Activated T-helper 1 cell treated with anti-CD3 and anti-CD28 coated beads, Interleukin-2, amount 50 U/mL, for 16 hours (primary cell): ENCODE measurements at places on chromosomes 1 and 21.
A peak's percentile ranks its signal among the peaks of the same experiment; 100 is the strongest.

GRCh38 chr1:17636612-17637011 lies 97.1 kb downstream of the ARHGEF10L start:
- no peak for DNase-seq

DNA sequence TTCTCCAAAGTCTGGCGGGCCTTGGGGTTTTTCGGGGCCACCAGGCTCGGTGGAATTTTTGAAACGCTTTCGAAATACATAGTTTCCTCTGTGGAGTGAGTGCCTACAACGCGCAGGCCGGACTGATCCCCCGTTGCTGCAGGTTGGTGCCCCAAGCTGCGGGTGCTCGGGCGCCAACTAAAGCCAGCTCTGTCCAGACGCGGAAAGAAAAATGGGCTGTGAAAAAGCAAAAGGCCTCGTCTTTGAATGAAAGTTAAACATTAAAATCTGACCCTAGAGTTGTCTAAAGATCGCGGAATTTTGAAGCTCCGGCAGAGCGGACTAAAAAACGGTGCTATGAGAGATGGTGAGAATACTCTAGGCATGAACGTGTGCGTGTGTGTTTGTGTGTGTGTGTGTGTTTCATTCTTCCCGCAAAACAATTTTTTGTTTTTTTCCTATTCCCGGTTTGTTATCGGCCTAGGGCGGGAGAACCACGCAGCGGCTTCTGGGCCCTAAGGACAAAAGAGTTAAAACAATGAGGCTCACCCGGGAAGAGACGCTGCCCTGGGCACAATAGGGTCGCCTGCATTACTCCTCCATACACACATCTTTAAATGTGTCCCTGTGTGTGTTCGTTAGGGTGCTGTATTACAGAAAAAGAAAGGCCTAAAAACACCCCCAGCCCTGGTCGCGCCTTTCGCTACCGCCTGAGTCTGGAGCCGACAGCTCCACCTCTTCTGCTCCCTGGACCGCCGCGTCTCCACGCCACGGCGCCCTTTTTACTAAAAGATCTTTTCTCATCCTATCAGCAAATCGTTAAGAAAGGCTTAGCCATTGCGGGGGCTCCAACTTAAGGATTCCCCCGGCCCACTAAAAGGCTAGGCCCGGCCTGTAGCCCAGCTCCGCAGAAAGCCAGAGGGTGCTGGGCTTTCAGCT lies 3.2 kb downstream of the TBX15 start:
- DNase-seq: no peak

GRCh38 chr1:101757985-101758384 lies 238.7 kb downstream of the OLFM3 start:
- no peak for DNase-seq

- DNase-seq: no peak
These were observed 14.3 kb upstream of the DNM3 start for GRCh38 chr1:171826973-171827372.

GRCh38 chr21:42499444-42500112 lies 3.6 kb upstream of the RSPH1 start:
- DNase-seq: no peak

DNA sequence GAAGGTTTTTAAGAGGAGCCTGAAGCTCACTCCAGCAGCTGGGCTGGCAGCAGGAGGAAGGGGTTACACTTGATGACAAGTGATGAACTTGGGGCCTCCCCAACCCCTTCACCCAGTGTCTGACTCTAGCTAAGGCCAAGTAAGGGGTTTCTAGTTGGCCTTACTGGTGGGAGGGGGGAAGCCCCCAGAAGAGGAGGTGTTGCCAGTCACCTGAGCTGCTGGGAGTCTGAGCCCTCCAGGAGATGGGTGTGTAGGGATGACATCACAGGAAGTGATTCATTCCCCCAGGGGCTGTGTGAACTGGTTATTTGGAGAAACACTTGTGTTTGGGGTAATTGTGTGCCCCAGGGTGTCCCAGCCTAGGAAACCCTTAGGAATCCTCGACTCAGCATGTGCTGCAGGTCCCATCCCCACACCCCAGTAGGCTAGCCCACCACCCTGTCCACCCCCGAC lies 3.1 kb downstream of the PADI1 start:
- DNase-seq: no peak

GRCh38 chr1:201545851-201546492 lies 7.0 kb downstream of the NAV1 start:
- DNase-seq: no peak

GRCh38 chr1:112955773-112956543 lies at the start of gene SLC16A1:
SLC16A1 (minus strand) TSS chr1:112956196; CDS start chr1:112929308, 26,888 bp downstream.
- peak; percentile 85 for DNase-seq

GRCh38 chr1:206575894-206576737 lies 36.1 kb downstream of the EIF2D start:
- DNase-seq: no peak

DNA sequence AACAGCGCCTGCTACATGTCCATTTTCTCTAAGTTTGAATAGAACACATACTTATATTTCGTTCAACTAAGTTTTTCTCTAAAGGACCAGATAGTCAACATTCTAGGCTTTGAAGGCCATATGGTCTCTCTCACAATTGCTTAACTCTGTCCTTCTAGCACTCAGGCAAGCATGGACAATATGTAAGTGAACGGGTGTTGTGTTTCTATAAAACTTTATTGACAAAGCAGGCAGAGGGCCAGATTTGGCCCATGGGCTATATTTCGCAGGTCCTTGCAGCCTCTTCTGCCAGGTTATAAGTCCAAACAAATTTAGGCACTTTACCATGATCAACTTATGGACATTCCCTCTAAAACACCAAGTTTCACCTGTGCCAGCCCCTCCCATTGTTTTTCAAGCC lies 21.1 kb downstream of the KLHDC7A start:
- no peak for DNase-seq

- DNase-seq: no peak
These were observed 6.5 kb downstream of the SDF4 start for GRCh38 chr1:1225238-1225845.

DNA sequence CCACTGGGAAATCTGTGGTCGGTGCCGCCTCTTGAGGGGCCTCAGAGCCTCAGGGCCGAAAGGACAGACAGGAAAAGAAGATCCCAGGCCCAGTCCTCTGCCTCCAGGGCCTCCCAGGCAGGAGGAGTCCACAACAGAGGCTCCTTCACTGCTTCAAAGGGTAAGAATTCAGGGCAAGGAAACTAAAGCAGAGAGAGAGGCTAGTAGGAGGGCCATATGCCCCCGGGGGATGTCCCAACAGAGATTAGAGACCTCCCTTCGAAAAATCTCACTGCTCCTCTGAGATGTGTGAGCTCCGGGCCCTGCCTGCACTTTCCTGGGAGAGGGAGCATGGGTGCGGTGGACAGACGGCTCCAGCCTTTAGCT lies 465.9 kb downstream of the NPHP4 start:
- no peak for DNase-seq

GRCh38 chr1:220918285-220918951 lies 39.2 kb downstream of the HLX start:
- no peak for DNase-seq

DNA sequence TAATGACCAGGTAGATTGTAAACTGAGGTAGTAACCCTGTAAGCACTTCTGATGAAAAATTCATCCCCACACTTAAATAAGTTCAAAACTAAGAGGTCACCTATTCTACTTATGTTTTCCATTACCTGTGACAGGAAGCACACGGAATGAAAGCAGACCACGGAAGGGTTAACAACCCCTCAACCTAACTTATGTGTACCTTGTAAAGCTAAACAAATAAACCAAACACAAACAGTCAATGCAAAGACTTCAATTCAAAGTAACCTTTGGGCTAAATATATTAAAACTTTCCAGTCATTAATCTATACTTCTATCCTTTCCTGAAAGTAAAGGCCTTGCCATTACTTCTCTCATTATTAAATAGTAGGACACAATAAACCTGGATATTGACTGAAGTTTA lies 7.0 kb downstream of the PPP1R15B start:
- DNase-seq: no peak

DNA sequence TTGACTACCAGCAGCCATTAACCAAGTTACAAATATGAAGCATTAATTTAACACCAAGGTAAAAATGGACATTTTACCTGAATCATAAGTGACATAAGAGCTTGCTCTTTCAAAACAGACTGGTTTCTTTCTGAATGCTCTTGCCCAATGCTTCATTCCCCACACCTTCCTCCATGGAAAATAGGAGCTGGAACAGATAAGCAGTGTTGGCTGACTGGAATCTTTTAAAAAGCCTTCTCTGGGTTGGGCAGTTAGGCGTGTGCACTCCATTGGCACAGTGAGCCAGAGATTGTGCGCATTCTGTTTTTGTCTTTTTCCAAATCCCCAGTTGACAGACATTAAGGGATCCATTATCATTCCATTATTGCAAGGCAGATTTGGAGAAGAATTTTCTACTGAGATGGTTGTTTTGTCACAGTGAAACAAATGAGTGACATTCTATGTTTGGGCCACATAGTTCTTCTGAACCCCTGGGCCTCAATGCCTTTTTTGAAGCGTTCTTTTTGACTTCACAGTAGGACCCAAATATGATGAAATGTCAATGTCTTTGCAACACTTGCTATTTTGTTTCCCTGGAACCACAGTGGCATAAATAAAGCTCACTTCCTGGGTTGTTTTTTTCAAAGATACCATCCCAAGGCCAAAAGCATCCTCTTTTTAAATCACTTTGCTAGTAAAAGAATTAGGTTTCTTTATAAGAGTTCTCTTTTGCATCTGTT lies 32.3 kb downstream of the LRRC8B start:
- no peak for DNase-seq

DNA sequence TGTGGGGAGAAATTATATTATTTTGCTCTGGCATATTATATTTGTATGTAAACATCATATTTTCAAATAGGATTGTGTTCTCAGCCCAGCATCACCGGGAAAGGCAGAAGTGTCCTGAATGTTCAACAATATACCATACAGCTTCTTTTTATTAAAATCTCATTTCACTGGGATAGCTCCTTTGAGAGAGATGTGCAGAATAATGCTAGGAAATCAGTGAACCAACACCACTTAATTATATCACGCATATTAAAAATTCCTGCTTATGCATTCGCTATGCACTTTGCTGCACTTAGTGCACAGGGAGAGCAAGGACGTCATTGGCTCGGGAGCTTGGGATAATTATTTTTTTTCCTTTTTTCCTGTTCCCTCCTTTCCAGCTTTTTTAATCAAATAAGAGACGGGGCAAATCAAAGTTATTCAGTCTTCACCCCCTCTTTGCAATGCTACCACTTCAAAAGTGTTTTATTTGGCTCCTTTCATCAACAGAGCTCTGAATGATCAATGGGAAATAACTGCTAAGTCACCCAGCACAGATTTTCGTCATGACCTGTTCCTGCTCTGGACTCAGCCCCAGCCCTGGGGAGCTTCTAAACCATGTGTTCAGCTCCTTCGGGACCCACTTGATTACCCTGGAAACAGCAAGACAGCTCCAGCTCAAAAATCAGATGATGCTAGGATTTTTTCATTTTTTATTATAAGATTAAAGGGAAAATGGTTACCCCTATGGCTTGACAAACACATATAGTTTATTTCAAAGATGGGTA lies 165.5 kb upstream of the DUSP10 start:
- DNase-seq: no peak

GRCh38 chr1:105072446-105072845 lies 1322.7 kb downstream of the AMY1C start:
- DNase-seq: no peak

DNA sequence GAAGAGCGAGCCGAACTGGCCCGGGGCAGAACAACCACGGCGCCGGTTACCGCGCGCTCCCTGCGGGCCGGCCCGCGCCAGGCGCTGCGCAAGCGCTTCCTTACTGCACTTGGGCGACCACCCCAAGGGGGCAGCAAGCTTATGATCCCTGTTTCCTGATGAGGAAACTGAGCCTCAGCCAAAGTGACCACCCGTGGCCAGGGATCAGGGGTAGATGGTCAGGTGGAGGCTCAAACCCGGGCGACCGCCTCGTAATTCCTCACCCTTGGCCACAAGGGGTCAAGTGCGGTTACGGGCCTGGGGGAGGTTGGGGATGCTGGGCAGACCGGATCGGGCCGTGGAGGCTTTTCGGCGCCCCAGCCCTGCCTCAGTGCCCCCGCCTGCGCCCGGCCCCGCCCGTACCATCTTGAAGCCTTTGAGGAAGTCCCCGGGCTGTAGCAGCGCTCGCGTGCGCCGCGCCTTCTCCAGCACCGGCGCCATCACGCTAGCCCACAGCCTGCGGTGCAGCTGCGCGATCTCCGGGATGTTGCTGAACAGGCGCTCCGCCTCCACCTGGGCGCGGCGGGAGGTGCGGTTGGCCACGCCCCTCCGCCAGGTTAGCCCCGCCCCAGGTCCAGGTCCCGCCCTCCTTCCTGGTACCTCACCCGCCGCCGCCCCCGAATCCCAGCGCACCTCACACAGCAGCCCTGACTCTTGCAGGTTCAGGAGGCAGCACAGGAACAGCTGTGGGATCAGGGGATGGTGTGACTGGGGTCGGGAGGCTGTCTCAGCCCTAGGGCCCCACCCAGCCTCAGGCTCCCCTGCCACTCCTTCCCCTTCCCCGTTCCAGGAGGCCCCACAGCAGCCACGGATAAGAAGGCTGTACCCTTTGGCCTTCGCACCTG lies 5.4 kb upstream of the TNFRSF25 start:
- no peak for DNase-seq

GRCh38 chr1:206666031-206666561 lies 18.6 kb upstream of the MAPKAPK2 start:
- no peak for DNase-seq
